Fibroblast of skin of left quadriceps (primary cell): ENCODE measurements at places on chromosomes 12 and 14.

GRCh38 chr14:90575336-90575735, 178.5 kb downstream of the CALM1 start:
- no peak for DNase-seq

DNA sequence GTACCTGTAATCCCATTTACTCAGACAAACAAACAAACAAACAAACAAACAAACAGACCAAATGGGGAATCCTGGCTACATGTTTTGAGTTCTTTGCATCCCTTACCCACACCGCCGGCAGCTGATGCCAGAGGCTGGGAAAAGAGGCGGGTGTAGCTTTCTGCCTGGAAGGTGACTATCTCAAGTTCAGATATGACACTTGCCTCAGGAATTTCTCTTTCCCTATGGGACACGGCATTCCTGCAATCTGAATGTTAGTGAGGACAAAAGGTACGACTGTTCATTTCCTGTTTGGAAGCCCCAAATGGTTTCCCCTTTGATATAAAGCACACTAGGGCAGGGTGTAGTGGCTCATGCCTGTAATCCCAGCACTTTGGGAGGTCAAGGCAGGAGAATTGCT, 2.9 kb downstream of the MYL2 start:
- DNase-seq = peak; percentile 27

GRCh38 chr12:32183650-32184049, 77.0 kb downstream of the BICD1 start:
- DNase-seq = no peak

GRCh38 chr14:92877757-92878431, 45.1 kb upstream of the CHGA start:
- DNase-seq = no peak

- no peak for DNase-seq
These were observed 744 bp downstream of the ATP5MC2 start for GRCh38 chr12:53674977-53675700.

DNA sequence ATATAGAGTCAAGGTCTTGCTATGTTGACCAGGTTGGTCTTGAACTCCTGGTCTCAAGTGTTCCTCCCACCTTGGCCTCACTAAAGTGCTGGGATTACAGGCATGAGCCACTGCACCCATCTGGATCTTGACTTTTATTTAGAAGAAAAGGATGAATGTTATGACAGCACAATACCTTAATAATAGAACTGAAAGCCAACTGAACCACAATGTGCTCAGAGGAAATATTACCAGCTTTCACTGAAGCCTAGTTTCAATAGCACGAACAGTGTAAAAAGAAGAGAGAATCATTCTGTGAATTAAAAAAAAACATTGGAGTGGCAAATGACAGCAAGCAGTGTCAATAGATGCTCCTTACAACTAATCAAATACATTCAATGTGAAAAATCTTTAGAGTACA, 239.2 kb upstream of the RMST start:
- DNase-seq = no peak

- DNase-seq = no peak
These were observed 19.7 kb upstream of the BEGAIN start for GRCh38 chr14:100606687-100607610.

- no peak for DNase-seq
These were observed 36.3 kb upstream of the PDZRN4 start for GRCh38 chr12:41151793-41152192.

DNA sequence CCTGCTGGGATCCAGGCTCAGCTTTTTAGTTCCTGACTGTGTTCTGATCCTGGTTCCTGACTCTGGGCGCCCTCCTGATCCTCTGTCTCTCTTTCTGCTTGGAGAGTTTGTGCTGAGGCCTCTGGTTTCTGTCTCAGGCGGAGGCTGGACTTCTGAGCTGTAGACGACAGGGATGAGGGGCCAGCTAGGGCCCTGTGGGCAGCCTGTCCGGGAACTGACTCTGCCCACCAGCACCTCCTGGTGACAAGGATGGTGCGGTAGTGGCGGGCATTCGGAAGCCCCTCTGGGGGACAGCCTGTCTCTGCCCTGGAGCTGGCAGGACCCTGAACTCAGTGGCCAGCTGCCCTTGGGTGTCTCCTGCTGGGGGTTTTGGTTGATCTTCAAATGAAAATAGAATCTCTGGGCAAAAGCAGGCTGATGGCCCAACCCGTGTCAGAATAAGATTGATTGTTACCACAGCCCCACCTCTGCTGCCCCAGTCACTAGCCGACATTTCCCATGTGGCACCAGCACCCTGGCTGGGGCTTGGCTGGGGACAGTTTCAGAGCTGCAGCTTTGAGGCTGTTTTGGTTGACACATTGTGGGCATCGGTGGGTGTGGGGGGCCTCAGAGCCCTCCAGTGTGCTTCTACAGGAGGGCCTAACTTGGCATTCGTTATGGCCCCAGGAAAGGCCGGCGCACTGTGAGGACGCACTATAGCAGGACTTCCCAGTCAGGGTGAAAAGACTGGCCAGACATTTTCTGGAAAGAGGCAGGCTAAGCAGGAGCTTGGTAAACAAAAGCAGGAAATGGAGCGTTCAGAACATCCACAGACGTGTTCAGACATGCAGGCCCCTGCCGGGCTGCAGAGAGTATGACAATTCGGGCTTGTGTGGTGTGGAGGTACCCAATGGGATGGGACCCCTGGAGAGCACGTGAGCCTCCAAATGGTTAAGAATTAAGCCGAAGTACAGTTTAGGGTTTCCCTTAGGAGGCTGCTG, 16.2 kb downstream of the KRT80 start:
- DNase-seq = no peak

DNA sequence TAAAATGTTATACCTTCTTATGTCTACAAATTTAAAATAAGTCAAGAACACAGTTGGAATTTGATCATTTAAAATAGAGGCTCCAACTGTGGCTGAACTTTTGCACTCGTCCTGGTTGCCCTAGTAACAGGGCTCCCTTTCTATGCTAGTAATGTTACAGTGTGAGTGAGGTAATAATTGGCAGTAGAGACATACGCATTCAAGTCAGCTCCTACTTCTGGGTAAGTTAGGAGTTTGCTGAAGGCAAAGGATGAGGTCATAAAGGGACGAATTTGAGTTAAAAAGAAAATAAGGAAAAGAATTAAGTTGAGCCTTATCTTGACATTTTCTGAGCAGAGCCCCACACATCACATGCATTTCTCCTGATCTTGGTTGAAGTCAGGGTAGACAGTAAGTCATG, 129.1 kb downstream of the TMEM117 start:
- DNase-seq = no peak

- no peak for DNase-seq
These were observed 32.9 kb upstream of the TTC7B start for GRCh38 chr14:90848944-90849731.

DNA sequence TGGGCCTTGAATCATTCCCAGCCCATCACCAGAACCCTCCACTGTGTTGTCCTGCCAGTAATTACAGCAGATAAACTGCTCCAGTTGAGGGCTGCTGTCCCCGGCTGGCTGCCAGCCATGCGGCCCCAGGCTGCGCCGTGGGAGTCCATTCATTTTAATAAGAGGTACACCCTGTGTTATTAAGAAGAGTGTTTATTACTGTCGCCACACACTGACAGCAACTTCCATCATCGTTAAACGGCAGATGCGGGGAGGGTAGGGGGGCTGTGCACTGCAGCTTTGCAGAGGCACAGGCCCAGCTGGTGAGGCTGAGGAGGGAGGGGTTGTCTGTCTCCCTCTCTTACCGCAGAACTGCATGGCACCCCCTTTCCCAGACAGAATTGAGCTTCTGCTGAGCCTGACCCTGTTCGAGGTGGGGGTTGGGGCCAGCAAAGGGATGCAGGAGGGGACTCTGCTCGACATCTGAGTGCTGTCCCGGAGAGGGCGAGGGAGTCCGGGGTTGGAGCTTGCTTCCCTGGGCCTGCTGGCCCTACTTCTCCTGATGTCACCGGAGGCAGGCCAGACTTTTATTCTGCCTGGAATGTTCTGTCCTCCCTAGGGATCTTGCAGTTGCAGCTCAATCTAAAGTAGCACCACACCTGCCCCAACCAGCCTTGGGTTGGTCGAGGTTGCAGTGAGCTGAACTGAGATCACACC, 33.8 kb upstream of the GPATCH2L start:
- DNase-seq = no peak

DNA sequence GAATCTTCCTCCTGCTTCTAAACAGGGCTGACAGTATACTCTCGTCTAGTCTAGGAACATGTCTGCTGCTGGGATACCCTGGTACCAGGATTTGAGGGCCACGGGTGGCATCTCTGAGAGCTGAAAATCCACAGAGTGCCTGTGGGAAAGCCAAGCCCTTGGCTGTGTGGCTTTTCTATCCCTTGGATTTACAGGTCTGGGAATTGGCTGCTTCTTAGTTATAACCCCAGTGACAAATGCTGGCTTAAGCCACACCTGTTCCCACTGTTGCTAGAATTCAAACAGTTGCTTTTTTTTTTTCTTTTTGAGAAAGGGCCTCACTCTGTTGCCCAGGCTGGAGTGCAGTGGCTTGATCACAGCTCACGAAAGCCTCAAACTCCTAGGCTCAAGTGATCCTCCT, 14.3 kb upstream of the RIN3 start:
- DNase-seq = no peak

GRCh38 chr12:101414533-101415119, 7.1 kb upstream of the ARL1 start:
- peak; percentile 7 for DNase-seq

DNA sequence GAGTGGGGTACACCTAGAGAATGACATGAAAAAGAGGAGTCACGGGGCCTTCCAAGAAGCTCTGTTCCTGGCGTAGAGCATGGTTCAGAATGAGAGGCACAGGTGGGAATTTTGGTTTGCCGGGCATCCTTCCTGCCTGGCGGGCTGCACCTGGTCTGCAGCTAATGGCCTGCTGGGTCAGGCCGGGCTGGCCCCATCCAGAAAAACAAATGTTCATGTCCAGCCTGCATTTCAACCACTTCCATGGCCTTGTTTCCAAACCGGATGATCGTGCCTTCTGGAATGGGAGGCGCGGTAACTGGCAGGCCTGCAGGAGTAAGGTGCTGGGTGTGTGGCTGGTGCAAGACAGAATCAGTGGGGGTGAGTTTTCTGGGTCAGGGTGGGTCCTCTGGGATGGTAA, 14.4 kb downstream of the TEAD4 start:
- DNase-seq = no peak

DNA sequence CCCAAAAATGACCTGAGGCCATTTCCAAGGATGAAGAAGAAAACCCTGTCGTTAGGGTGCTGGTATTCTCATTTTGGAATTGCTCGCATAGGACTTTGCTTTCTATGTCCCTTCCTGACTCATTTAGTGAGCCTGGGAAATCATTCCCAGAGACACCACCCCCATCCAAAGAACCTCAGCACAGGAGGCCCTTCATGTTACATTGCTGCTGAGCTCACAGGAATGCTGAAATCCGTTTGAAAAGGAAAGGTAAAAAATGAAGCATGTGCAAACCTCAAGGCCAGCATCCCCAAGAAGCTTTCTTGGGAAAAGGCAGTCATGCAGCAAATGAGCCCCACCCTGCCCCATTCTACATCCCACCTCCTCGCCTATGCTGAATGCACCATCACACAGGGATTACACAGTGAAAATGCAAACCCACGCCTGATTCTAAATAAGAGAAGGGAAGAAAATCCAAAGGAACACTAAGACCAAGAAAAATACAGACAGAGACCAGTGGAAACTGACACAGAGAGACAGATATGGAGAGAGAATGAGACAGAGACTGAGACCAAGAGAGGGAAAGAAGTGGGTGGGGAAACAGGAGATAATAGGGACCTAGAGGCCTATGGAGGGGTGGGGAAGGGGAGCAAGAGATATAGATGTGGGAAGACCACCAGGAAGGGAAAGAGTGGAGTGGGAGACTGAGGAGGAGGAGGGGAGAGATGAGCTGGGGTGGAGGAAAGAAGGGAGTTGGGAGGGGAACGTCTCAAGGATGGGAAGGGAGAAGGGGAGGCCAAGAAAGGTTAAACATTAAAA, 33.5 kb downstream of the NIN start:
- DNase-seq = no peak

DNA sequence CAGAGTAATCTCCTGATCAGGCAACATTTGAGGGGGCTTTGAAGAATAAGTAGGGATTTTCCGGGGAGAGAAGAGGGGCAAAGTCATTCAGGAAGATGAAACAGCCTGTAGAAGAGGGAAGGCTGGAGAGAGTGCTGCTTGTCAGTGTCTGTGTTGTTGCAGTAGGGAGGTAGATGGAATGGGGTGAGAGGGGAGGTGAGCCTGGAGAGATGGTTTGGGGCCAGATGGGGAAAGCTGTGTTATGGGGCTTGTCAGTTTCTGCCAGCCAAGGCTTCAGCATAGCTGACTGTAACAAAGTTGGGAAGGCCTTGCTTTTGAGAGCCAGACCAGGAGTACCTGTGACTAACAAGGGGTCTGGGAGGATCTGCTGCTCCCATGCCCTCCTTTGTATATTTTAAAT, 18.0 kb downstream of the BICD1 start:
- no peak for DNase-seq

- DNase-seq = no peak
These were observed 75.9 kb downstream of the RCOR1 start for GRCh38 chr14:102668291-102668873.

GRCh38 chr12:55019784-55020183, at the start of gene NEUROD4:
Gene NEUROD4 (plus strand): TSS chr12:55019974. CDS start chr12:55026440, 6,466 bp downstream.
- DNase-seq = peak; percentile 4

- DNase-seq = no peak
These were observed 37.3 kb upstream of the EVL start for GRCh38 chr14:100027771-100028490.

GRCh38 chr14:77844802-77845201, 44.9 kb downstream of the ADCK1 start:
- no peak for DNase-seq
